Activated T-cell treated with anti-CD3 and anti-CD28 coated beads, Interleukin-2, amount 50 U/mL, for 72 hours (primary cell): ENCODE measurements at places on chromosomes 16 and 17. TPM values are rescaled to one million over a fixed set of nuclear protein-coding genes. Genes with fewer than 3 reads are reported as not detected.

The CD300E gene
- not detected for total RNA-seq

- H3K36me3 ChIP-seq = no peaks in the 10 kb centered on the region
- H3K4me3 ChIP-seq = no peak overlapping the region
- peaks cover 48% of the 10 kb centered on the region for H3K27me3 ChIP-seq
- DNase-seq = no peak
Measured at GRCh38 chr17:5715478-5715877, 131.2 kb upstream of the NLRP1 start.

The TNK1 gene
- total RNA-seq = 6.5 TPM

- H3K4me1 ChIP-seq = no peaks in the 10 kb centered on the region
- no peak overlapping the region for H3K27ac ChIP-seq
- no peak for DNase-seq
- no peaks in the 10 kb centered on the region for H3K36me3 ChIP-seq
Measured at GRCh38 chr16:13873835-13874438, 46.0 kb upstream of the ERCC4 start.

The SMTNL2 gene
- total RNA-seq = not detected

GRCh38 chr17:20924306-20924705 lies 118.5 kb downstream of the USP22 start:
- H3K4me1 ChIP-seq = no peaks in the 10 kb centered on the region
- no peak overlapping the region for H3K4me3 ChIP-seq
- H3K27ac ChIP-seq = no peak overlapping the region
- peaks cover 18% of the 10 kb centered on the region for H3K27me3 ChIP-seq

DNA sequence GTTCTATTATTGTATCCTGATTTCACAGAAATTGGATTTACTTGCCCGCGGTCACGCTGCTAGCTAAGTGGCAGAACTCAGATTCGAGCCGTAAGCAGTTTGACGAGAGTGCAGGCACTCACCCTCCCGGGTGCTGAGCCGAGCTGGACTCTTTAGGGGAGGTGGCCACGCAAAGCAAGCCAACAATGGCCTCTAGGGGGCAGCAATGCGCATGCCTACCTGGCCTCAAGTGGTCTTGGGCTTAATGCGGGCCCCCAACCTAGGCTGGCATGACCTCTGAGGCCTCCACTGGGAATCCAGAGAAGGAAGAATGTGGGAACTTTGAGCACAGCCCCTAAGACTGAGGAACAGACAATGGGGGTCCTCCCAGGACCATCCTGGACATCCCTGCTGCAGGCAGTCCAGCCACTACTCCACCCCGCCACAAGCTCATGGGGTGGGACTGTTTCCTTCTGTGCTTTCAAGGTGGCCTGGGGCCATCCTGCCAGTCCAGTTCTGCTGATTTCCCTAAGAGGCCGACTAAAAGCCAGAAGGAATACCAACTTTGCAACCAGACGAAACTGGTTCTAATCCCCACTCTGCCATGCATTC lies 276.5 kb downstream of the XYLT1 start:
- DNase-seq = peak; percentile 56
- H3K4me3 ChIP-seq = no peak overlapping the region
- no peaks in the 10 kb centered on the region for H3K4me1 ChIP-seq
- no peak overlapping the region for H3K27ac ChIP-seq

DNA sequence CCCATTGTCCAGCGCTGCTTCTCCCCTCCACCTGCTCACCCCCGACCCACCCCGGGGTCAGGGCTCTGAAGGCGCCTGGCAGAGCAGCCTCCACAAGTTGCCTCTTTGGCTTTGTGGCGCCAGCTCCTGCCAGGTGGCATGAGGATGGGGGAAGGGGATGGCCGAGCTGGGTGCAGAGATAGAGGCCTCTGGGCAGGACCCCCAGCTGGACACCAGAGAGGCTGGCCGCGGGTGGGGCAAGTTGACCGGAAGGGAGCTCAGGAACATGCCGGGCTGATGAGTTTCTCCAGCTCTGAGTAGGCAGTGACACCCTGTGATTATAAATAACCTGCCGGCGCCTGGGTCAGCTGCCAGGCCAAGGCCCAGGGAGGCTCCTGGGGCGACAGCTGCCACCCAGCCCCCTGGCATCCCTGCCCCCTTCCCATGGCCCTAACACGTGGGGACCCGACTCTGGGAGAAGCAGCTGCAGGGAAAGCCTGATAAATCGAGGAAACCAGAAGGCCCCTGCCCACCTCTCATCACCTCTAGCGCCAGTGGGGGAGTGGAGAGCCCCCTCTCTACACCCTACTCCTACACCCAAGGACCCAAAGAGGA lies 729 bp downstream of the P2RX5 start:
- H3K27me3 ChIP-seq = no peaks in the 10 kb centered on the region
- H3K4me1 ChIP-seq = peaks cover 44% of the 10 kb centered on the region
- H3K27ac ChIP-seq = no peak overlapping the region
- DNase-seq = no peak
- peak overlapping the region; percentile 89 for H3K4me3 ChIP-seq
- no peaks in the 10 kb centered on the region for H3K36me3 ChIP-seq

DNA sequence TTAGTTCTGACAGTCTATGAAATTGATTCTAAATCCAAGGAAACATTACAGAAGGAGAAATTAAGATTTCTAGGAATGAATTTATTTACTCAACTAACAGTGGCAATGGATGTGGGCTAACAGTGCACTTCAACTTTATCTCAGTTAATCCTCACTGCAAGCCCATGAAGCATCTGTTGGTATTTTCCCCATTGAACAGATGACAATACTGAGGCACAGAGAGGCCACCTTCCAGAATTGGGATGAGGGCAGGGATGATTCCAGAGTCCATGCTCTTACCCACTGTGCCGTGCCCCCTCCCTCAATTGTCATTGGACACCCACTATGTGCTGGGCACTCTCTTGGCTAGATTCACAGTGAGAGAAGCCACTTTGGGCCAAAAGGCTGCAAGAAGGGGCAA lies 89.0 kb downstream of the XYLT1 start:
- peaks cover 43% of the 10 kb centered on the region for H3K4me1 ChIP-seq
- H3K27me3 ChIP-seq = no peaks in the 10 kb centered on the region
- no peak for DNase-seq
- no peak overlapping the region for H3K27ac ChIP-seq
- H3K36me3 ChIP-seq = no peaks in the 10 kb centered on the region

DNA sequence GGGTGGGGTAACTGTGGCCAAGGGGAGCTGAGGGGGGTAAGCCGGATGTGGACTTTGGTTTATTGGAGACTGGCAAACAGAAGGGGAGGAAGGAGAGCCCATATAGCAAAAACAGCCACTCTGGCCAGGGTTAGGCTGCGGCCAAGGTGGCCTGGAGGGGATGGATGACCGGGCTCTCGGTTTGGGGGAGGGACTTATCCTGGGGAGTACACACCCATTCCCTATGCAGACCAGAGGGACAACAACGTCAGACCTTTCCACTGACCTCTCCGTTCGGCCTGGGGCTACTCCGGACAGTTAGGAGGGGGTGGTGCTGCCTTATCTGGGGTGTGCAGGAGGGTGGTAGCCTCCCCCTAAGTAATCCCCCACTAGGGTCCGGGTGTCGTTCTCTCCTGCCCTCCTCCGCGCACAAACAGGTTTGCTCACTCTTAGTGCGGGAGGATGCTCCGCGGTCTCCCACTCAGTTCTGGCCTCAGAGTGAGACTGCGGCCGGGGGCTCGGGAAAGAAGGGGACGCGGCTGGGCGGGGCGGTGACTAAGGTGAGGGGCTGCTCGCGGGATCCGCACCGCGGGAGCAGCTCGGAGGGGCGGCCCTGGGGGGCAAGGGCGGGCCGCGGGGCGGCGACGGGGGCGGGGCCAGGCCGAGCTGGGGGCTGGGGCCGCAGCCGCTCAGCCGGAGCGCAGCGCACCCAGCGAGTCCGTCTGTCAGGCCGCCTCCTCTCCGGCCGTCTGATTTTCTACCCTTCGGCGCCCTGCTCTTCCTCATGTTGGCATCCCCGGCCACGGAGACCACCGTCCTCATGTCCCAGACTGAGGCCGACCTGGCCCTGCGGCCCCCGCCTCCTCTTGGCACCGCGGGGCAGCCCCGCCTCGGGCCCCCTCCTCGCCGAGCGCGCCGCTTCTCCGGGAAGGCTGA lies at the start of gene WNK4:
TSS of gene WNK4 (plus strand) at position 675 of the 915 bp plus-strand sequence. CDS start at position 764, 89 bp downstream.
- peaks cover 32% of the 10 kb centered on the region for H3K4me1 ChIP-seq
- H3K4me3 ChIP-seq = peak within 1 kb of the TSS; percentile 18
- peaks cover 1% of the 10 kb centered on the region for H3K36me3 ChIP-seq
- H3K27ac ChIP-seq = no peak within 1 kb of the TSS
- DNase-seq = no peak

The CMTM2 gene
- 0.31 TPM for total RNA-seq

- H3K36me3 ChIP-seq = no peaks in the 10 kb centered on the region
- peak within 1 kb of the TSS; percentile 67 for H3K4me3 ChIP-seq
- peaks cover 52% of the 10 kb centered on the region for H3K4me1 ChIP-seq
- no peak within 1 kb of the TSS for H3K27ac ChIP-seq
- peaks cover 99% of the 10 kb centered on the region for H3K27me3 ChIP-seq
- DNase-seq = peak; percentile 46
Measured at GRCh38 chr17:48728232-48729231, at the start of gene HOXB13. Gene HOXB13, minus strand, starts transcription at chr17:48728750. Its CDS starts 157 bp downstream, at chr17:48728593.

- H3K27ac ChIP-seq = peak overlapping the region; percentile 98
- peaks cover 71% of the 10 kb centered on the region for H3K4me1 ChIP-seq
- no peak for DNase-seq
- H3K4me3 ChIP-seq = peak overlapping the region; percentile 85
Measured at GRCh38 chr17:58412961-58413586, 4.3 kb downstream of the RNF43 start.

The ACSM5 gene
- total RNA-seq = not detected

GRCh38 chr16:28011971-28012445 lies 51.5 kb downstream of the GSG1L start:
- no peak for DNase-seq
- no peak overlapping the region for H3K4me3 ChIP-seq
- no peaks in the 10 kb centered on the region for H3K36me3 ChIP-seq
- H3K27me3 ChIP-seq = peaks cover 7% of the 10 kb centered on the region

The CLEC18A gene
- 2.2 TPM for total RNA-seq

GRCh38 chr16:22674832-22675191 lies 139.2 kb upstream of the HS3ST2 start:
- H3K27ac ChIP-seq = no peak overlapping the region
- H3K36me3 ChIP-seq = no peaks in the 10 kb centered on the region
- no peaks in the 10 kb centered on the region for H3K4me1 ChIP-seq
- DNase-seq = no peak
- no peak overlapping the region for H3K4me3 ChIP-seq

DNA sequence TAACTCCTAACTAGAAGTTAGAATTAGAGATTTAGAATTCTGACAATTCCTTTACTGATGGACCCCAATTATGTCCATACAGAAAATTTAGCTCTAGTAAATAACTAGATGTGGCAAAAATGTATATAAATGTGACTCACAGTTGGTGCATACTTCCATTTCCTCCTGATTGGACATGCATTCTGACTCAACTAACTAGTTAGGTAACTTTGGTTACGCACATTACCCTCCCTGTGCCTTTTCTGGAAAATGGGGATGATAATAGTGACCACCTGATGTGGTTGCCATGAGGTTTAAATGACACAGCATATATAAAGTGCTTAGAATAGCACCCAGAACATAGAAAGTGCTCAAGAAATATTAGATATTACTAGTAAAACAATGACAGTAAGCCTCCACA lies 550.0 kb upstream of the SALL1 start:
- H3K36me3 ChIP-seq = peaks cover 6% of the 10 kb centered on the region
- no peaks in the 10 kb centered on the region for H3K27me3 ChIP-seq
- H3K4me3 ChIP-seq = no peak overlapping the region
- no peak overlapping the region for H3K27ac ChIP-seq
- H3K4me1 ChIP-seq = no peaks in the 10 kb centered on the region

The COX6A2 gene
- total RNA-seq = not detected

The TNFSF12 gene
- total RNA-seq = 25.5 TPM

DNA sequence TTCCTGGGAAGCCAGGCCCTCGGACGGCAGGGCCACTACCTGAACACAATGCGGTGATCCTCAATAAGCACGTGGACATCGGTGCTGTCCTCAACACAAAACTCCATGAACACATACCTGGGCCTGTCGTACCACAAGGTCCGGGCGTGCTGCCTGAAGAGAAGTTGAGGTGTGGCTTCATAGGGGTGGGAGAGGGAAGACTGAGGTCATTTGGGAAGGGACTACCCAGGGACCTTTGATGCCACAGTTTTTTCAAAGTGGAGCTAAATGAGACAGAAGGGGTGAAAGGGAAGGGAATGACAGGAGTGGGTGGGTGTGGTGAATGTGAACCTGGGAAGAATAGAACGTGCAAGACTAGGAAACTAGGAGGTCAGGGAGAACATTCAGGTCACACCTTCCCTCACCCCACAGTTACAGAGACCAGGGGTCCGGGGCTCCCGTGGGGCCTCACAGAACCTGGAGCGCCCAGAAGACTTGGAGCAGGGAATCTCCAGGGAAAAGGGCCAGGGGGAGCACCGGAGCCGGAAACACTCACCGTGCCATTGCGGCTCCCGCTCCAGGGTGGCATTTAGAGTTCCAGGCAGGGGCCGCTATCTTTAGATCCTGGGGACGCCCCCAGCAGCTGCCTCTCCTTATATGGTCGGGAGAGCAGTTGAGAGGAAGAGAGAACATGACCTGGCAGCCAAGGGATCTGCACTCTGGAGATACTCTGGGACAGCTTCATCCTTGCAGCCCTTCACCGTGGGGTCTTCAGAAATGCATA lies at the start of gene PTGES3L:
TSS of gene PTGES3L (minus strand) at position 570 of the 763 bp plus-strand sequence. CDS start at position 543, 27 bp downstream.
- H3K27ac ChIP-seq = peak within 1 kb of the TSS; percentile 83
- peaks cover 3% of the 10 kb centered on the region for H3K36me3 ChIP-seq
- H3K27me3 ChIP-seq = no peaks in the 10 kb centered on the region
- H3K4me3 ChIP-seq = peak within 1 kb of the TSS; percentile 99
- peaks cover 39% of the 10 kb centered on the region for H3K4me1 ChIP-seq

GRCh38 chr17:44308320-44308818 lies at the start of gene RUNDC3A:
Gene RUNDC3A, plus strand, starts transcription at chr17:44308601. Its CDS starts 232 bp downstream, at chr17:44308833.
- DNase-seq = peak; percentile 88
- no peak within 1 kb of the TSS for H3K27ac ChIP-seq
- no peaks in the 10 kb centered on the region for H3K36me3 ChIP-seq
- H3K27me3 ChIP-seq = peaks cover 23% of the 10 kb centered on the region
- H3K4me3 ChIP-seq = peak within 1 kb of the TSS; percentile 70

The EVI2B gene
- total RNA-seq = 28.0 TPM

- H3K27me3 ChIP-seq = no peaks in the 10 kb centered on the region
- no peak overlapping the region for H3K4me3 ChIP-seq
- no peak for DNase-seq
- H3K4me1 ChIP-seq = no peaks in the 10 kb centered on the region
Measured at GRCh38 chr16:55555436-55555835, 11.0 kb upstream of the CAPNS2 start.

The TMEM238L gene
- not detected for total RNA-seq

DNA sequence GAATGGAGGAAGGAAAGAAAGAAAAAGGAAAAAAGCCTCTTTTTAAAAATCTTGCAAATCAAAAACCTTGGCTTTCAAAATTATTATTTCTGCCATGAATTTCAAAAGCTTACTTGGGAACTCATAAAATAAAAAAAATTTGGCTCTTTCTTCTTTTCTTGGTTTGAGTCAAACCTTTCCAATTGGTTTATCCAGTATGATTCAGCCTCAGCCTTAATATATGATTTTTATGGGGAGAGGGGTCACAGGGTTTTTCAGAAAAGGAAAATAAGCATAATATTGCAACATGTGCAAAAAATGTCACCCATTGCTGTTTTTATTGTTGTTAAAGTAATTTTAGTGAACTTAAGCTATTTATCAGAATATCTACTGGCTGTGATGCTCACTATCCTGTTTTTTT lies 31.2 kb upstream of the HAPSTR1 start:
- H3K27me3 ChIP-seq = no peaks in the 10 kb centered on the region
- H3K4me3 ChIP-seq = no peak overlapping the region
- no peak for DNase-seq
